GM18507 (cell line): ENCODE measurements at places on chromosomes 7 and 10.
A peak's percentile ranks its signal among the peaks of the same experiment; 100 is the strongest.

GRCh38 chr7:84336766-84337165 lies 142.2 kb upstream of the SEMA3A start:
- no peak for DNase-seq

DNA sequence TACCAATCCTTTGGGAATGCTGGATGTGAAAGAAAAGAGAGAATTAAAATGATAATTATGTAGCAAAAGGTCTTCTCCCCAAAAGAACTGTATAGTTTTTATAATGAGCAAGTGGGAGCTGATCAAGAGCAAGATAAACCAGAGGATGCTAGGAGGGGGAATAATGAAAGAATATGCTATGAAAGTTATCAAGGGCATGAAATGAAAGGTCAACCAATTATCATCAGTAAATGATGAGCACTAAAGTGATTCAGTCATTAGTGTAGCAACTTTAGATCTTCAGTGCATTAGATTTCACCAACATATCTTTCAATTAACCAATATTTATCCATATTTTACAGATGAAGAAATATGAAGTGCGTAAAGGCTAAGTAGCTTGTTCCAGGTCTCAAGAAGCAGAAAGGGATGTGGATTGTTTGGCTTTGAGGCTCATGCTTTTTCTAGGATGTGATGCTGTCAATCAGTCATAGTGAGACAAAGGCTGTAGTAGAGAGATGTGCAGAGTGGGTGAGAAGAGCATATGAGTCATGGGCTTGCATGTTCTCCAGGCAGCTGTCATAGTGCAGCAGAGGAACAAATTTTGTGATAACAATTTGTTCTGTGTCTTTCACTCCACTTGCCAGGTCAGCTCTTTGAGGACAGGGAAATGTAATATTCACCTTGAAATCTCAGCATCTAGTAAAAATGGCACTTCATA lies 5.7 kb upstream of the OR2F2 start:
- DNase-seq = no peak

- DNase-seq = peak; percentile 53
Observed at GRCh38 chr7:36115448-36116321, 37.4 kb upstream of the EEPD1 start.

GRCh38 chr7:32206987-32207386 lies 136.8 kb upstream of the PDE1C start:
- no peak for DNase-seq

DNA sequence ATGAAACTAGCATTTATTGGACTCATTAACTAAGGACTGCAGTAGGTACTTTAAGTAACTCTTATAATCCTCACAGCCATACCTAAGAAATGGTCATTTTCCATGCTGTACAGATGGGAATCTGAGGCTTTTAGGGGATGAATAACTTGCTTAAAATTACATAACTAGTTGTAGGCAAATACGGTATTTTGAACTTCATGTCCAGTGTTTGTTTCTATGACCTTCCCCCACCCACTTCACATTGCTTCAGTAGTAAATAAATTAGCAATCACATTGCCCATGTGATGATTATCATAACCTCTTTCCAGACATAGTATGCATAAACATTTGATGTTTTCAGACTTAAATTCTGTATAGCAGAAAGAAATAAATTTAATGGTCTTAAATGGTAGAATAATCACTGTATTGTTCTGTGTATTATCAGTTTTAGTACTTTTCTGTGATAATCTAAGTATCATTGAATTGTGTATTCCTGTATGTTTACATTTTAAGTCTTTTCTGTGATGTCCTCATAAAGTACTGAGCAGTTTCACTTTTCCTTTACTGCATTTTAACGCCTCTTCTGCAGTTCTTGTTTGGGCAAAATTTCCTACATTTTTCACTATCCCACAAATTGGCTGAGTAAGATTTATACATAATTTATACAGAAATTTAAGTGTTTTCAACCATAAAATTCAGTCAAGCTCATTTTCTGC lies 48.3 kb downstream of the ANKIB1 start:
- no peak for DNase-seq

DNA sequence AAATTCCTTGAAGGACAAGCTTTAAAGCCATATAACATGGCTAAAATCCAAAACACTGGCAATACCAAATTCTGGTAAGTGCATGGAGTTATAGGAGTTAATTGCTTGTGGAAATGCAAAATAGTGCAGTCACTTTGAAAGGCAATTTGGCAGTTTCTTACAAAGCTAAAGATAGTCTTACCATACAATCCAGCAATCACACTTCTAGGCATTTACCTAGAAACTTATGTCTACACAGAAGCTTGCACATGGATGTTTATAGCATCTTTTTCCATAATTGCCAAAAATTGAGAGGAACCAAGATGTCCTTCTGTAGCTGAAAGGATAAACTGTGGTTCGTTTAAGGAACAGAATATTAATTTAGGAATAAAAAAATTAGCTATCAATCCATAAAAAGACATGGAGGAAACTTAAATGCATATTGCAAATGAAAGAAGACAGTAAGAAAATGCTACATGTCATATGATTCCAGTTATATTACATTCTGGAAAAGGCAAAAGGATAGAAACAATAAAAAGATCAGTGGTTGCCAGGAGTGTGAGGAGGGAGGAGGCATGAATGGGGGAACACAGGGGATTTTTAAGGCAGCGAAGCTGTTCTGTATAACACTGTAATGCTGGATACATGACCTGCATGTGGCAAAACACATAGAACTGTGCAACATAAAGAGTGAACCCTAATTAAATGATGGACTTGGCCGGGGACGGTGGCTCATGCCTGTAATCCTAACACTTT lies 51.9 kb downstream of the GNAT3 start:
- DNase-seq = no peak

GRCh38 chr7:44761207-44762161 lies 12.8 kb downstream of the ZMIZ2 start:
- DNase-seq = no peak

DNA sequence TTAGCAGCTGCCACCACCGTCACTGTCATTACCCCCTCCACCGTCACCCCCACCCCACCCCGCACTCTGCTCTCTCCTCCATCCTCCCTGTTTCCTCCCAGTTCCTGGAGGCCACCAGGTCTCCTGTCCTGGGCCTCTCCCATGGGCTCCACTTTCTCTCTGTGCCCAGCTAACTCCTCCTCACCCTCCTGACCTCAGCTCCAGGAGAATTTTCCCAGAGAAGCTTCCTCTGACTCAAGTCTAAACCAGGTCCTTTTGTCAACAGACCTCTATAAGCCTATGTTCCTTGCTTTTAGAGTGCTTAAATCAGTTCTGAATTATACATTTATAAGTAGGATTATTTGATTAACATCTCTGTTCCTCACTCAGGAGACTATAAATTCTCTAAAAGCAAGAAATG lies 150.0 kb downstream of the ARHGAP12 start:
- DNase-seq = no peak

DNA sequence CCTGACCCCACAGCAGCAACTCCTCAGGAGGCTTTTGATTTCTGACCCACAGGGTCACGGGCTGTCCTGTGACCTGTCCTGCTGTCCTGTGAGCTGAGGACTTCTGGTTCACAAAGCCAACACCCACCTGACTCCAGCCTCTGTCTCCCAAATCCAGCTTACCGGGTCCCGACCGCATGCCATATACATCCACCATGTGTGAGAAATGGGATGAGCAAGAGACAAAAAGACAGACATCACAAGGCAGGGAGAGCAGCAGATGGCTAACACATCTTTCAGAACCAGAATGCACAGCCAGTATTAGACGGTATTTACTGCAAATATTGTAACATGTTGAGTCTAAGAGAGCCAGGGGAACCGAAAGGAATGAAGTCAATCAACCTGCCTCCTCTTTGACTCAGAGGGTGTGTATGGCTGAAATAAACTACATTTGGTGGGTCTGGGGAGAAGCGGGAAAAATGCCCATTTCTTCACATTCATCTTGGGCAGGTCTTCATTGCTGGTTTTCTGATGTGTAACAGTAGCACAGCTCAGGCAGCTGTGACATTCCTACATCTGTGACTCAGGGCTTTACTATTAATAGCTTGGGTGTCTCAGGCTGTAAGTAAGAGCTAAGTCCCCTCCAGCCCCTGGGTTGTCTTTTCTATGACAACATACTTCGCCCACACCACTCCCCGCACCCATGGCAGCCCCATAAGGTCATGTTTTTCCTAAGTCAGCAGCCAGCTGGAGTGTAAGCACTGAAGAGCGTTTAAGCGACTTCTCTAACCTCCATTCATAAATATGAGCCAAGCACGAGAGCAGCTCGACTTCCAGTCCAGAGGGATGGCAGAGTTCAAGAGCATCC lies 25.0 kb downstream of the ABLIM1 start:
- no peak for DNase-seq

GRCh38 chr10:92845921-92846320 lies 2.4 kb upstream of the EXOC6 start:
- DNase-seq = no peak

GRCh38 chr10:92880917-92881316 lies 32.6 kb downstream of the EXOC6 start:
- no peak for DNase-seq

DNA sequence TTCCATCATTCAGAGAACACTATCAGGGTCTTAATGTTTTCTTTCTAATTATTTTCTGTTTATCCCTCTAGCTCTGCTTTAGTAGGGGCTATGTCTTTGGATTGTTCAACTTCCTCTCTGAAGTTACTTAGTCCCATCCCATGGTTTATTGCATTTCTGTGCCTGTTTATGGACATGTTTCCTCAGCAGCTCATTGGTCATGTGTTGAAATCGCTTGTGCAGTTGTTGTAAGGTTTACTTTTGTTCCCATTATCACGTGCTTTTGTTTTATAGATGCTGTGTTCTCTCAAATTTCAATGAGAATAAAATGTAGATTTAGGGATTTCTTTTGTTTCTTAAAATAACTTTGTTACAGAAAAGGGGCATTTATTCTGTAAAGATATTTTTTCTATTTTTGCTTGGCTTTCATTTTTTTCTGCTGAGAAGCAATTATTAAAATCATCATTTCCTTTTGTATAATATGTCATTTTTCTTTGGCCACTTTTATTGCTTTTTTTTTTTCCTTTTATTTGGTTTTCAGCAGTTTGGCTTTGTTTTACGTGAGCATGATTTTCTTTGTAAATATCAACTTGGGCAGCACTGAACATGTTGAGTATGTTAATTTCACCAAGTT lies 110.9 kb downstream of the CCDC7 start:
- no peak for DNase-seq

- DNase-seq = no peak
Observed at GRCh38 chr7:101870361-101871062, 53.1 kb downstream of the CUX1 start.

GRCh38 chr10:13195016-13195415 lies 33.7 kb downstream of the MCM10 start:
- no peak for DNase-seq

GRCh38 chr10:117261501-117261900 lies 20.6 kb downstream of the SLC18A2 start:
- no peak for DNase-seq

GRCh38 chr10:3265088-3265487 lies 92.5 kb upstream of the PITRM1 start:
- no peak for DNase-seq

- no peak for DNase-seq
Observed at GRCh38 chr7:157753713-157754415, 417.1 kb downstream of the DNAJB6 start.

GRCh38 chr7:50762337-50762736 lies 20.4 kb downstream of the GRB10 start:
- no peak for DNase-seq

DNA sequence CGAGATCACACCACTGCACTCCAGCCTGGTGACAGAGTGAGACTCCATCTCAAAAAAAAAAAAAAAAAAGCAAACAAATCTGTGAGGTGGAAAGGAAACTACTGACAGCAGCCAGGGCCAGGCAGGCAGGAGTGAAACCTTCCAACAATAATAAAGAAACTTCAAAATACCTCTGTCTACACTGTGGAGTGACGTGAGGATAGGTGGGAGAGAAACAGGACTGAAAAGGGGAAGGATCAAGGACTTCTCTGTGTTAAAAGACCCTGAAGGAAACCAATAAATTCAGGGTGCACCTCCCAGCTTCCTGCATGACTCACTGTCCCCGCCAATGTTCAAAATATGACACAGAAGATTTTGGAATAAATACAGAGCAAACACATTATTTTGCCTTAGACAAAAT lies 82.9 kb downstream of the KIAA1549 start:
- DNase-seq = no peak

DNA sequence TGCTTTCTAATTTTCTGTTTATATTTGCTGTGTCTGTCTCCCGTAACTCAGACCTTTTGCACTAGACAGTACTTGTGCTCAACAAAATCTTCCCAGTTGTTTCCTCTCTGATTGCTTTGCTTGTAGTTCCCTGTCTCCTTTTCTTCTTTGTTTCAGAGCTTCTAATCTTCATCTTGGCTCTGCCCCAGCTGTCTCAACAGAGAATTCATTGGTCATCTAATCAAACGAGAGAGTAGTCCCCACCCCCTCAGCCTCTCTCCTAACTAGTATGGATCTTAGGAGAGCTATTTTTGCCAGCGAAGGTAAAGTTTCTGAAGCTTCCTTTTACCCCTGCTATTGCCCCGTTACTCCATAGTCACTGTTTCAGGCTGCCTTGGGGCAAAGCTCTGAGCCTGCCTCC lies 32.8 kb downstream of the SLC26A4 start:
- DNase-seq = no peak

GRCh38 chr7:13034693-13035092 lies 347.3 kb downstream of the ARL4A start:
- DNase-seq = no peak

- no peak for DNase-seq
Observed at GRCh38 chr10:60853107-60853506, 74.8 kb downstream of the CDK1 start.

- no peak for DNase-seq
Observed at GRCh38 chr10:1410469-1411395, 326.6 kb downstream of the ADARB2 start.

DNA sequence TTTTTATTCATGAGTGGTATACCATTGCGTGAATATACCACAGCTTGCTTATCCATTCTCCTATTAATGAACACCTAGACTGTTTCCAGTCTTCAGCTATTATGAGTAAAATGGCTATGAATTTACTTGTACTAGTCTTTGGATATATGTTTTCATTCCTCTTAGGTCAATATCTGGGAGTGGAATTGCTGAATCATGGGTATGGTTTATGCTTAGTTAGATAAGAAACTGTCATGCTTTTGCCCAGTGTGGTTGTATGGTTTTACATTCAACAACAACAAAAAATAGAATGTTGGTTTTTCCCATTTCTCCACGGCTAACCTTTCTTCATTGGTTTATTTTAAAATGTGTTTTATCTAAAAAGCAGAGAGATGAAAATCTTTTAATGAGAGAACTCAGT lies 308.3 kb downstream of the PHF14 start:
- DNase-seq = no peak

- DNase-seq = no peak
Observed at GRCh38 chr7:36668750-36669149, 55.5 kb downstream of the AOAH start.

- DNase-seq = no peak
Observed at GRCh38 chr10:62116896-62117295, 151.7 kb downstream of the RTKN2 start.

- no peak for DNase-seq
Observed at GRCh38 chr7:105178928-105179541, 165.0 kb downstream of the KMT2E start.

DNA sequence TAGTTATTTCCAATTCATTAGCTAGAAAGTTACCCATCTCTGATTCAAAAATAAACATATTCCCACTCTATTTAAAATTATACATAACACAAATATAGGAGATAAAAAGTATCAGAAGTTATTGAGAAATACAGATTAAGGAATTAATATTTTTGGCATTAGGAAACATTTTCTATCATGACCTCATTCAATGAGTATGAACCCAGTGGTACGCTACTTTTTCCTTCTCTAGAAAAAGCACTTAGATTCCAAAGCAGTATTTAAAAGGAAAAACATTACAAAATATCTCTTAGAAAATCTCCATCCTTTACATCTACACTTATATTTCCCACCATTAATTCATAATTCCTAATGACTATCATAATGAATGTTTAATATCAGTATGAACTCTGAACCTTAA lies 240.6 kb upstream of the GNAI1 start:
- DNase-seq = no peak
